PC-3 (cell line): ENCODE measurements at places on chromosomes 1 and 21.

DNA sequence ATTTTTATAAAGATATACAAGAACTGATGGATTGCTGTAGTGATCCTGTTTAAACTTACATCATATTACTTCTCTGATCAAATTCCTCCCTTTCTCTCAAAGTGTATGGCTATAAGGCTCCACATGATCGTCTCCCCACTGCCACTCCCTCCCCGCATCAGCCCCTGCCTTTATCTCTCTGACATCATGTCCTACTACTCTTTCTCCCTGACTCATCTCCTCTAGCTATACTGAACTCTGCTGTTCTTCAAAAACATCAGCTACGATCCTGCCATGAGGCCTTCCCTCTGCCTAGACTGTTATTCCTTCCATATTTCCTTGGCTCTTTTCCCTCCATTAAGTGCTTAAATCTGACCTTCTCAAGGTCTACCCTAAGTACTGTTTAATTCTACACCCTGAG is 22.8 kb downstream of the HFM1 start:
- no peaks in the 10 kb centered on the region for H3K4me1 ChIP-seq
- H3K36me3 ChIP-seq: no peaks in the 10 kb centered on the region
- peaks cover 49% of the 10 kb centered on the region for H3K27me3 ChIP-seq
- no peak overlapping the region for H3K4me3 ChIP-seq

DNA sequence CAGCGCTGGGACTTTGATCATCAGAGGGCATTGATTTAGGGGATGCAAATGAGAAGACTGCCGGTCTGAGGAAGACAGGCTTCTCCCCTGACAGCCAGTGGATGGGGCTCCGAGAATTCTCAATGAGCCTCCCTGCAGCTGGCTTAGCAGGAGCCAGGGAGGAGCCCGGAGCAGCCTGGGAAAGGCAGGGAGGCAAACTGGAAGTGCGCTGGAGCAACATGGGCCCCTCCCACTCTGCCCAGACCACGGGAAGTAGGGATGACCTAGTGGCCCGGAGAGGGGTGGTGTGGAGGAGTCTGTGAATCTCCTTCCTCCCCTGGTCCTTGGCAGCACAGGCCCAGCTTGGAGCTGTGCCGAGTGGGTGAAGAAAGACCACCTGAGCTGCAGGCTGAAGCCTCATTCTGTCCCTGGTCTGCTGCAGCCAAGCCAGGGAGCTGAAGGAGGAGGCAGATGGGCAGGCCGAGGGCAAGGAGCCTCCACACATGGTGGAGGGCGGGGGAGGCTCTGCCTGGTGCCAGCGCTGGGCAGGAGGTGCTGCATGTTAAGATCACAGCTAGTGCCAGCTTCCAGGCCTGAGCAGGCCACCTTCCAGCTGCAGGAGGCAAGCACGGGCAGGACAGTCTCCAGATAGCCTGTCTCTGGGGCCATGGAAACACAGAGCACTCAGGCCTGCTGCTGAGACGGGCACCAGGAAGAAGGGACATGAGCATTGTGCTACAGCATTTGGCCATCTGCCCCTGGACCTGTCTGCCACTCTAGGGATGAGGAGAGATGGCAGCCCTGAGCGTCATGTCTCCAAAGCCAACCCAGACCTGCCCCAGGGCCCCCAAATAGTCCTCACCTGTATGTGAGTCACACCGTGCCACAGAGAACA is 12.2 kb upstream of the CLSTN1 start:
- no peak overlapping the region; the same call in 1 of the 2 replicates for H3K4me3 ChIP-seq
- peak overlapping the region; percentile 89 for H3K27ac ChIP-seq
- peak; percentile 91 for DNase-seq
- peaks cover 30% of the 10 kb centered on the region for H3K4me1 ChIP-seq

DNA sequence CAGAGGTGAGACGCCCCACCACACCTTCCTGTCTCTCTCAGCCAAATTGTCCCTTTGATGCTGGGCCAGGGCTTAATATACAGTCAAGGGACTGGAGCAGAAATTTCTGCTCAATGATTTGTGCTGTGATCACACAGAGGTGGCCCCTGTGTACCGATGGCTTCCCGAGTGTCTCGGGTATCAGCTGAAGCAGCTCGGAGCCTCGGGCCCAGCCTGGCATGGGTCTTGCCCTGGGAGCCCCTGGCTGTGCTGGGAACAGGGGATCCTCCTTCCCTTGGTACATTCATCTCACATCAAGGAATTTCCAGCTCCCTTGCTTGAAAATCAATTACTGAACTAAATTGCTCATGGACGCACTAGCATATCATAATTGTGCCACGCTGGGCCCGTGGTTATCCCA is 148.8 kb upstream of the C1orf174 start:
- no peak overlapping the region for H3K4me3 ChIP-seq
- H3K27ac ChIP-seq: no peak overlapping the region
- no peak for DNase-seq
- H3K27me3 ChIP-seq: peaks cover 78% of the 10 kb centered on the region

GRCh38 chr1:65791801-65792668 is 660 bp upstream of the PDE4B start:
- no peaks in the 10 kb centered on the region for H3K4me1 ChIP-seq
- no peak overlapping the region for H3K27ac ChIP-seq
- DNase-seq: no peak
- H3K36me3 ChIP-seq: no peaks in the 10 kb centered on the region
- peaks cover 16% of the 10 kb centered on the region; the same call in 1 of the 2 replicates for H3K27me3 ChIP-seq

GRCh38 chr1:30522031-30523004 is 201.1 kb downstream of the MATN1 start:
- no peak overlapping the region for H3K4me3 ChIP-seq
- H3K27ac ChIP-seq: no peak overlapping the region
- H3K4me1 ChIP-seq: peaks cover 15% of the 10 kb centered on the region; the same call in 1 of the 2 replicates
- no peaks in the 10 kb centered on the region for H3K36me3 ChIP-seq

DNA sequence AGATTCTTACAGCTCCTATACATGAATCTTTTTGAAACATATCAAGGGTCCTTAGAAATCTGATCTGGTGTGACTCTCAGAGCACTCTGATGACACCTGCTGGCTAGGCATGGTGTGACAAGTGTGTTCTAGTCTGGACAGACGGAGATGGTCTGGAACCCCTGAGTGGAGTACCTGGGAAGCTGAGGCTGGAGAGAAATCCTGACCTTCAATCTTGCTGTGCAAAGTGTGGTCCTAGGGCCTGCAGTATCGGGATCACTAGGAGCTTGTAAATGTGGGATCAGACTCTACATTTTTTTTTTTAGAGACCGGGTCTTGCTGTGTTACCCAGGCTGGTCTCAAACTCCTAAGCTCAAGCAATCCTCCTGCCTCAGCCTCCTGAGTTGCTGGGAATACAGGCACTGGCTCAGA is 78.6 kb upstream of the SOD1 start:
- DNase-seq: peak; percentile 88
- no peak overlapping the region for H3K27ac ChIP-seq
- H3K4me1 ChIP-seq: no peaks in the 10 kb centered on the region
- H3K36me3 ChIP-seq: no peaks in the 10 kb centered on the region

DNA sequence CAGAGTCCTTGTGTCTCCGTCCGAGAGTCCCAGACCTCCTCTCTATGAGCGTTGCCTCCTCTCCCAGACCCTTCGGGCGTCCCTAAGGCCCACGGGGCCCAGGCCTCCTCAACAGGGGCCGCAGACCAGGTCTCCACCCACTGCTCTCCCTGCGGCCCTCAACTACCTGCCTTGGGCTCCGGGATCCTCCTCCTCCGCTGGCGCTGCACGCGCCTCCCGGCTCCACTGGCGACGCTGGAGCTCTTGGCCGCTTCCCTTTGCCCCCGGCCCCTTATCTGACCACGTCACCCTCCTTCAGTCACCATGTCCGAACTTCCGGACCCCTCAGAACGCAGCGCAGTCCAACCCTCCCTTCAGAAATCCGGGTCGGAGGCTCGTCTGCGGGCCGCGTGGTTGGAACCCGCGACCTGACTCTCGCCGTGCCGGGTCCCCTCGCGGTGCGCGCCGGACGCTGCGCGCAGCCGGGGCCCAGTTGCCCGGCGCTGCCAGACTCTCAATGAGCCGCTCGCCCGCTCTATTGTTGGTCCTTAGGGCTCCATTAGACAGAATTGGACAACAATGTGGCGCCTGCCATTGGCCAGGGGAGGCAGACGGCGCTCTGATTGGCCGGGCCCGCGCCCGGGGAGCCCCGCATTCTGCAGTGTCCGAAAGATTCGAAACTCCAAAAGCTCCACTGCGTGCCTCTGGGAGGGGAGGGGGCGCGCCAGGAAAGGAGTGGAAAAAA is at the start of gene DMRTA2:
TSS of gene DMRTA2 (minus strand) at position 498 of the 724 bp plus-strand sequence. CDS start 1,907 bp downstream, outside the sequence.
- no peak for DNase-seq
- H3K4me1 ChIP-seq: no peaks in the 10 kb centered on the region
- no peaks in the 10 kb centered on the region for H3K27me3 ChIP-seq
- H3K27ac ChIP-seq: no peak within 1 kb of the TSS

GRCh38 chr21:37452227-37452626 is 85.7 kb downstream of the DYRK1A start:
- no peak for DNase-seq
- H3K4me3 ChIP-seq: no peak overlapping the region
- peaks cover 26% of the 10 kb centered on the region for H3K4me1 ChIP-seq
- peaks cover 13% of the 10 kb centered on the region; the same call in 1 of the 2 replicates for H3K36me3 ChIP-seq

- no peak overlapping the region for H3K4me3 ChIP-seq
- H3K27me3 ChIP-seq: no peaks in the 10 kb centered on the region
- no peak for DNase-seq
- H3K27ac ChIP-seq: no peak overlapping the region
Observed at GRCh38 chr1:53137729-53138128, 4.7 kb downstream of the SLC1A7 start.

- H3K4me1 ChIP-seq: no peaks in the 10 kb centered on the region
- DNase-seq: no peak
Observed at GRCh38 chr1:163531345-163531744, 209.6 kb downstream of the NUF2 start.

GRCh38 chr21:39601187-39601928 is 11.4 kb upstream of the B3GALT5 start:
- no peaks in the 10 kb centered on the region for H3K36me3 ChIP-seq

DNA sequence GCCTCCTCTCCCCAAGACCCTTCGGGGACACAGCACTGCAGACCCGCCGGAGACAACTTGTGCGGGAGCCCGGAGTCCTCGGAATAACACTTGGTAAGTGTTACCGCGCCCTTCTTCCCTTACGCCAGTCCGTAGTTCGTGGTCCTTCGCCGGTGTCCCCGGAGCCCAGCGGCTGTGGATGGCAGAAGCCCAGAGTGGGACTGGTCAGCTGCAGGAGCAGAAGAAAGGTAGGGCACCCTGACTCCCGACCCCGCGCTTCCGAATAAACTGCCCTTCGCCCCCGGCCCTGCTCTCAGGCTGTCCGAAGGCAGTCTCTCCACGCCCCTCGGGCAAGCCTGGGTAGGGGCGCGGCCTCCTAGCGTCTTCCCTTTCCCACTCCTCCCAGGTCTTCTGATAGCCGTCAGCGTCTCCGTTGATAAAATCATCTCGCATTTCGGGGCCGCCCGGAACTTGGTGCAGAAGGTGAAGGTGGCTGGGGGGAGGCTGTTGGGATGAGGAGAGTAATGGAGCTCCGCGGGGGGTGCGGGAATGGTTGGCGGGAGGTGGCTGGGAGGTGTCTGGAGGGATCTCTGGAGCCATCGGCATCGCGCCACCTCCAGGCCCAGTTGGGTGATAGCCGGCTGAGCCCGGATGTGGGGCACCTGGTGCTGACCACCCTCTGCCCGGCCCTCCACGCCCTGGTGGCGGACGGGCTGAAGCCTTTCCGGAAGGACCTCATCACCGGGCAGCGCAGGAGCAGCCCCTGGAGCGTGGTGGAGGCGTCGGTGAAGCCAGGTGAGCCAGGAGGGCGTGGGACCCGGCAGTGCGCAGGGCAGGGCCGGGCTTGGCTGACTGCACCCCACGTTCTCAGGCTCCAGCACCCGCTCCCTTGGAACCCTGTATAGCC is 4.3 kb downstream of the RUSC1 start:
- no peaks in the 10 kb centered on the region for H3K27me3 ChIP-seq
- peak overlapping the region; percentile 80 for H3K4me3 ChIP-seq
- peaks cover 14% of the 10 kb centered on the region; the same call in 1 of the 2 replicates for H3K36me3 ChIP-seq
- peaks cover 24% of the 10 kb centered on the region for H3K4me1 ChIP-seq

GRCh38 chr1:36599828-36600227 is 117.1 kb upstream of the CSF3R start:
- DNase-seq: no peak
- no peak overlapping the region for H3K4me3 ChIP-seq
- H3K27me3 ChIP-seq: peaks cover 58% of the 10 kb centered on the region
- H3K4me1 ChIP-seq: no peaks in the 10 kb centered on the region
- H3K36me3 ChIP-seq: no peaks in the 10 kb centered on the region

- no peaks in the 10 kb centered on the region for H3K27me3 ChIP-seq
- H3K4me1 ChIP-seq: no peaks in the 10 kb centered on the region
- DNase-seq: no peak
- H3K4me3 ChIP-seq: no peak overlapping the region
Observed at GRCh38 chr1:178137238-178137637, 43.3 kb downstream of the RASAL2 start.

DNA sequence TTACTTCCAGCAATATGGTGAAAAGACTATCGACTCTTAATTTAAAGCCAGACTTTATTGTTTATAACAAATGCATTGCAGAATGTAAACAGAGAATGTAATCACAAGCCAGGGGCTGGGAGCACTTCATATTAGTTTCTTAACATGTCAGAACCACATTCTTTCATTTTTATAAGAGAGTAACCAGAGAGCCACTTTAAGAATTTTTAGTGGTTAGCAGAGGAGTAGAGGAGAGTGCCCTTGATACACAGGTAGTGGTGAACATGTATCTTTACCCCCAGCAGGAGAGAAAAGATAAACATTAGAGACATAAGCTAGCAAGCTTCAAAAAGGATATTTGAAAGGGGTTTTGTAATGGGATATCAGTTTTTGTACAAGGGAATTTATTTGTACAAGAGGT is 11.1 kb downstream of the AMY2B start:
- no peak overlapping the region for H3K27ac ChIP-seq
- peaks cover 89% of the 10 kb centered on the region for H3K27me3 ChIP-seq
- no peaks in the 10 kb centered on the region for H3K36me3 ChIP-seq
- H3K4me3 ChIP-seq: no peak overlapping the region

GRCh38 chr1:4512636-4513035 is 141.8 kb upstream of the AJAP1 start:
- no peak for DNase-seq
- no peaks in the 10 kb centered on the region for H3K36me3 ChIP-seq
- no peaks in the 10 kb centered on the region for H3K4me1 ChIP-seq
- peaks cover 18% of the 10 kb centered on the region; the same call in 1 of the 2 replicates for H3K27me3 ChIP-seq
- no peak overlapping the region for H3K27ac ChIP-seq

DNA sequence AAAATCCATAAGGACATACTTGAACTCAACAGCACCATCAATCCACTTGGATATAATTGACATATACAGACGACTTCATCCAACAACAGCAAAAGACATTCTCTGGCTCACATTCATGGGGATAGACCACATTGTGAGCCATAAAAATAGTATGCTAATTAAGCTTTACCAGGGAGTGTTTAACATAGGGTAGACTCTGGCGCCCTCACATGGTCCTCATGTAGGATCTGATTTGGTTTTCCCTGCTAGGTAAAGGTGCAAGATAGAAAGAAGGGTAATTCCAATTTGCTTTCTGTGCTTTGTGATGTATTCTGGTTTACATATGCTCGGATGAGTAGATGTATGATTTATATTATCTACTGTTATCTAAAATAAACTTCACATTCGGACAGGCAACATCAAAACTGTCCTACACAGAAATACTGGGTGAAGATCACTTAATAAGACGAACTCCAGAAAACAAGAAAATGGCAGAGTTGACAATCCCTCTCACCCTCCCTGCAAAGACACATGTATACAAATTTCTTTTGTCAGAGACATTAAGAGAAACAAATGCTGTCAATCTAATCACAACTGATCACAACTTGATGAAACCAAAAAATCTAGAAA is 27.7 kb downstream of the CR1L start:
- peak; percentile 86 for DNase-seq
- H3K36me3 ChIP-seq: no peaks in the 10 kb centered on the region
- no peaks in the 10 kb centered on the region for H3K4me1 ChIP-seq
- no peak overlapping the region for H3K27ac ChIP-seq
